ENCODE measurements at places on chromosomes 6 and 20.

- no peak for DNase-seq
Measured at GRCh38 chr6:82045965-82046756, 201.4 kb downstream of the IBTK start.

GRCh38 chr20:2042400-2042799 lies 48.5 kb upstream of the PDYN start:
- DNase-seq, result no peak

- no peak for DNase-seq
Measured at GRCh38 chr6:138092686-138093085, 14.5 kb downstream of the PERP start.

GRCh38 chr20:50427719-50428083 lies 82.5 kb upstream of the PTPN1 start:
- no peak for DNase-seq

DNA sequence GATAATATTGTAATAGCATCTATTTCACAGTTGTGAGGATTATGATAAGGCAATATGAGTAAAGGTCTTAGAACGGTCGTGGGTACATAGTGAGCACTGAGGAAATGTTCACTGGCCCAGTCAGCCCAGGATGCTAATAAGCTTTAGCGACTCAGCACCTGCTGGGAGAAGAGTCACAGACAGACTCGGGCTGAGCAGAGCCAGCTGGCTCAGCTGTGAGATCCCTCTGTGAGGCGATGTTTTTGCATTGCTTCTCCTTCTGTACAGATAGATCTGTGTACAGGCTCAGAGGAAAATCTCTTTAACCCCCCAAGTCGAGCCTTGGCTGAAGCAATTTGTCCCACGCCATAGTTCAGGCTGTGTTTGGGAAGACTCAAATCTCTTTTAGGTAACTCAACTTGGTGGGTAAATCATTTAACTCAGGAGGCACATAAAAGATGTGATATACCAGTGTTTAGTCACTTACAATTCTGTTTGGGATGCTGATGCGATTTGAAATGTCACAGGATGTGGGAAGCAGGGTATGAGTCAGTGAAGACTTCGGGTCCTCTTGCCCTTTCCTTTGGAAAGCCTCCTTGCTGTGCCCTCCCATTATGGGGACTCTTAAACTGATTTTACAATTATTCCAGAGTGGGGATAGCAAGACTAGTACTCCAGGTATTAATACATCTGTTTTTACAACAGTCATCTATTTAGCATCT lies 53.1 kb downstream of the PHACTR1 start:
- no peak for DNase-seq

GRCh38 chr6:54868556-54868955 lies 22.0 kb downstream of the FAM83B start:
- no peak for DNase-seq

DNA sequence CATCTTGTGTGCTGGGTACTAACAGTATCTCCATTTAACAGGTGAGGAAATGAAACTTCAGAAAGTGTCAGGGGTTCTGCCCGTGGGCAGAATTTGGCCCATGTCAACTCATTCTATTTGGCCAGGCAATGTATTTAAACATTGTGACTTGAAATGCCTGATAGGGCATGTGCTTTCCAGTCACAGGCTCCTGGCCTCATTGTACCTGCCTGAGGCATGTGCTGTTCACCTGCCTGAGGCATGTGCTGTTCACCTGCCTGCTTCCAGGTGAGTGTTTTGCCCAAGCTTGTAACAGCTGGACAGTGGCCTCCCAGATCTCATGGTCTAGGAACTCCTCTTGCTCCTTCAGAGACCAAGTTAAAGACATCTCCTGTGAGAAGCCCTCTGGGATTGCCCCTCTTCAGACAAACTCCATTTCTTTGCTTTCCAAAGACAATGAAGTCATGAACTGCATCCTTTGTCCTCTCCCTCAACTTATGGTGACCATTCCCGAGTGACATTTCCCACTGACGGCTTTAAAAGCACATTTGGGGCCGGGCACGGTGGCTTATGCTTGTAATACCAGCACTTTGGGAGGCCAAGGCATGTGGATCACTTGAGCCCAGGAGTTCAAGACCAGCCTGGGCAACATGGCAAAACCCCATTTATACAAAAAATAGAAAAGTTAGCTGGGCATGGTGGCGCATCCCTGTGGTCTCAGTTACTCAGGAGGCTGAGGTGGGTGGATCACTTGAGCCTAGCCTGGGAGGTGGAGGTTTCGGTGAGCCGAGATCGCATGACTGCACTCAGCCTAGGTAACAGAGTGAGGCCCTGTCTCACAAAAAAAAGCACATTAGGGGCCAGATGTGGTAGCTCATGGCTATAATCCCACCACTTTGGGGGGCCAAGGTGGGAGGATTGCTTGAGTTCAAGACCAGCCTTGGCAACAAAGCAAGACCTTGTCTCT lies 48.7 kb downstream of the BCAS4 start:
- DNase-seq, result no peak

DNA sequence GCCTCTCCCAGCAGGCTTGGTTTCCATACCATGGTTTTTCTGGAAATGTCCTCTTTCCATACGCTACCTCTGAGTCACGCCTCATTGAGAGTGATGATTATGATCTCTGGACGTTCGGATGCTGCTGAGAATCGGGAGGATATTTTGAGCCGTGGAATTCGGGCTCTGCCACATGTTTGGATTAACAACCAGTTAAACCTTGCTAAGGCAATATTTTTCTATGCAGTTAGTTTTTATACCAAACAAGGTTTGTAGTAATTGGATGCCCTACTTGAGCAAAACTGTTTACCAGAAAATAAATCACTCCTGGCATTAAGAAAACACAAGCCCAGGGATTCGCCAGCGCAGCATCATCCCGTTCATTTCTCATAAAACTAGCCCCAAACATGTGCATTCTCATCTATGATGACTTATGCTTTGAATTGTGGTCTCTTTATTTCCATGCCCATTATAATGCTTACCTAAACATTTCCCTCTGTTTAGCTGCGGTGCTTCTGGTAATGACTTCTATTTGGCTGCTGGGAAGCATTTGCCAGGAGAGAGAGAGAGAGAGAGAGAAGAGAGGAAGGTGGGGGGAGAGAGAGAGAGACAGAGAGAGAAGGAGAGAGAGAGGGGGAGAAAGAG lies 198.9 kb downstream of the CLIC5 start:
- DNase-seq, result no peak

GRCh38 chr6:117590447-117590846 lies 11.9 kb downstream of the GOPC start:
- DNase-seq, result no peak

DNA sequence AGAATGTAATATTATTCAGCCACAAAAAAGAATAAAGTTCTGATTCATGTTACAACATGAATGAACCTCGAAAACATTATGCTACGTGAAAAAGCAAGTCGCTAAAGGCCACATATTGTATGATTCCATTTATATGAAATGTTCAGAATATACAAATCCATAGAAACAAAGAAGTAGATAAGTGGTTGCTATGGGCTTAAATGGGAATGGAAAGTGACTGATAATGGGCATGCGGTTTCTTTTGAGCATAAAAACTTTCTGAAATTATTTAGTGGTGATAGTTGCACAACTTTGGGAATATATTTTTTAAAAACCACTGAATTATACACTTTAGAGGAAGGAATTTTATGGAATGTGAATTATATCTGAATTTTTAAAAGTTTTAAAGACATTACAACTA lies 33.4 kb upstream of the TCP11 start:
- no peak for DNase-seq

DNA sequence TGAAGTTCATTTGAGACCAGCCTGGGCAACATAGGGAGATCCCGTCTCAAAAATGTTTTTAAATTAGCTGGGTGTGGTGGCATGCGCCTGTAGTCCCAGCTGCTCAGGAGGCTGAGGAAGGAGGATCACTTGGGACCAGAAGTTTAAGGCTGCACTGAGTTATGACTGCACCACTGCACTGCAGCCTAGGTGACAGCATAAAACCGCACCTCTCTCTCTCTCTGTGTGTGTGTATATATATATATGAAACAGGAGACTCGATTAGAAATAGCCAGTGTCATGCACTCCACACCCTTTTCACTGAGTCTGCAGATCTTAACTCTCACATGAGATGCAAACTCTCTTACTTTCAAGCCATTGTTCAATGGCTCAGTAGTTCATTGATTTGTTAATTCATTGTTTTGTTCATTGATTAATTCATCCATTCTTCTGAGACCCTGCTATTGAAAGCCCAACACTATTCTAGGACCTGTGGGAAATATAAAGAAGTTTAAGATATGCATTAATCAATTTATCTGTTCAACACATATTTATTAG lies 52.4 kb upstream of the MRPS10 start:
- DNase-seq, result no peak

- DNase-seq, result no peak
Measured at GRCh38 chr6:26295691-26296555, 69.1 kb upstream of the BTN3A2 start.

DNA sequence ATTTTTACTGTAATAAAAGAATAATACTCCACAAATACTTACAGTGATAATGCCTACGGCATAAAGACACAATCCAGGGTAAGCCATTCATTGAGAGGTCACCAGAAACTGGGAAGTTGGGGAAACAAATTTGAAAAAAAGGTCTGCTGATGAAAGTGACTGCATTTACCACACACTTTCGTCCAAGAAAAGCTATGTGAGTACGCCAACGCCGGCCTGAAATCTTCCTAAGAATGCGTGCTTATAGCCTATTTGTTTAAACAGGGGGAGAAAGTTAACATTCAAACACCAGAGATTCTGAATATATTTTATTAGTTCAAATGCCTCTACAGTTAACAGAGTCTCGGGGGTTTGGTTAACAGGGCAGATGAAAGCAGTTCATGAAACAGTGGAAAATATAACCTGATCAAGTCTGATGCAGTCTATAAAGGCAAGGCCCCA lies 657 bp upstream of the LTV1 start:
- DNase-seq, result no peak

DNA sequence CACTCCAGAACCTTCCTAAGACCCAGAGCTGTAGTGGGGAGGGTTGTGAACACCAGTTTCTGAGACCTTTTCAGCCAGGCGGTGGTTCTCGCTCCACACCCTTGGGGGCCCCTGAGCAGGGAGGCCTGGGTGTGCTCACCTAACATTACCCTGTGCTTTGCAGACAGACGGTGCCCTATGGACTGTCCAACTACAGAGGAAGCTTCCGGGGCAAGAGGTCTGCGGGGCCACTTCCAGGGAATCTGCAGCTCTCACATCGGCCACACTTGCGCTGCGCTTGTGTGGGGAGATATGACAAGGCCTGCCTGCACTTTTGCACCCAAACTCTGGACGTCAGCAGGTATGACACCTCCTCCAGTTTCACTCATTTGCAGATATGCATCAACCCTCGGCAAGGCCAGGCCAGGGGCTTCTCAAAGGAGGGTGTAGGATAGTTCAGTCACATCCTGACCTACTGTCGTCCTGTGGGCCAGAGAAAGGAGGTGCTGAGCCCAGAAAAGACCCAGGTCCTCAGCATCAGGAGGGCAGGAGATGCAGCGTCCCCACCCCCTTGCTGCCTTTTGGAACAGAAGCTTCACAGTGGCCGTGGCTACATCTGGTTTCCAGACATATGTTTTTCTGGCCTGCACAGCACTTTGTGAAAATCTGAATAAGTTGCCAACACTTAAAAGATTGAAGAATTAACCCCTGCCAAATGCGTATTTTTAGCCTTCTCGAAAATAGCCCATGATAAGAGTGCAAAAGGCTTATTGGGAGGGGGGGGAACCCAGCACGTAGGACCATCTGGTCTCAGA lies 20.6 kb downstream of the EDN3 start:
- DNase-seq, result no peak

DNA sequence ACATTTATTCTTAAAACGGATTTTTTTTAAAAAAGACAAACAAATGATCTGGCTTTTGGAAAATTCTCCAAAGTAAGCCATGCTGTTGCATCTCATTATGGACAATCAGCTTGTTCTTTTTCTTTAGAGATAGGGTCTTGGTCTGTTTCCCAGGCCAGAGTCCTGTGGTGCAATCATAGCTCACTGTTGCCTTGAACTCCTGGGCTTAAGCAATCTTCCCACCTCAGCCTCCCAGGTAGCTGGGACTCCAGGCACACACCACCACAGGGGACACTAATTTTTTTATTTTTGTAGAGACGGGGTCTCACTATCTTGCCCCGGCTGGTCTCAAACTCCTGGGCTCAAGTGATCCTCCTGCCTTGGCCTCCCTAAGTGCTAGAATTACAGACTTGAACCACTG lies 45.9 kb upstream of the TGM3 start:
- DNase-seq, result no peak

GRCh38 chr20:4050203-4050980 lies 35.0 kb upstream of the RNF24 start:
- DNase-seq, result no peak

DNA sequence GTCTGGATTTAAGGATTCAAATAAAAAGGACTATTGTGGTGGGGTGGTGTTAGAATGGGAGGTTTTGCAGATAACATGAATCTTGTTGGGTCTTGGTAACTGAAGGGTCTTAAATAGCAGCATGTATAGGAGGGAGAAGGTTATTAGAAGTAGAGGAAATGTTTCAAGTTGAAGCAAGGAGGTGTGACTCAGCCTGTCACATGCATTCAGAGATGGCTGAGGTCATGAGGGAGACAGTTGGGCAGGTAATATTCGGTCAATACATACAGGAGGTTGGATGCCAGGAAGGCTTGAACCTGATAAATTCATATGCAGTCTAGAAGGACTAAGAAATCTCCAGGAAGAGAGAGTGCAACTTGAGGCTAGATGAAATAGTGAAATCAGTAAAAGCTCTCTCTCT lies 6.1 kb downstream of the KLHL31 start:
- no peak for DNase-seq

GRCh38 chr20:53611449-53611894 lies 17.8 kb upstream of the ZNF217 start:
- DNase-seq, result no peak

- DNase-seq, result no peak
Measured at GRCh38 chr6:168238159-168238909, 81.2 kb downstream of the DACT2 start.

GRCh38 chr20:23039136-23039875 lies 4.2 kb downstream of the SSTR4 start:
- no peak for DNase-seq

Data from activated CD4-positive, CD25-positive, alpha-beta regulatory T cell (primary cell).